Nephron progenitor cell (in vitro differentiated cells): ENCODE measurements at places on chromosomes 5 and 9.

DNA sequence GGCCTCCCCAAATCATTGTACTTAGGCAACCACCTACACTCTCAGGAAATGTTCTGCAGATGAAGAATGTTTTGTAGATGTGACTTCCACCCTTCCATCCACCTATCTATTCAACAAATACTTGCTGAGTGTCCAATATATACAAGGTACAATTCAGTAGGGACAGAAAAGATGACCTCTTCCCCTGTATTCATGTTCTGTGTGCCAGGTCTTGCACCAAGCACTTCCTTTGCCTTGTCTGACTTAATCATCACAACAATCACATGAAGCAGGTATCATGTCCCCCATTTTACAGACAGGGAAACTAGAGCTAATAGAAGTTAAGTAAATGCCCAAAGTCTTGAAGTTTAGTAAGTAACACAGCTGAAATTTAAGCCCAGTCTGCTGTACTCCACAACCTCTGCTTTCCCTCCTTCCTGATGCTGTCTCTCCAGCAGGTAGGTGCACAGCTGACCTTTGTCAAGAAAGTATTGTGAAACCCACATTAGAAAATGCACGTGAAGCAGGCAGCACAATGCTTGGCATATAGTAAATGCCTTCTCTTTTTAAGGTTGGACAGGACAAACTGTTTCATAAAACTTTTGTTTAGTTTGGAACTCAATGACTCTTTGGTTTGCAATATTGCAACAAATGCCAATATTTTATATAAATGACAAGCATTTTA, 296.5 kb downstream of the DEPDC1B start:
- DNase-seq: no peak

GRCh38 chr9:133707065-133707762, 30.9 kb downstream of the SARDH start:
- DNase-seq: peak; percentile 2

DNA sequence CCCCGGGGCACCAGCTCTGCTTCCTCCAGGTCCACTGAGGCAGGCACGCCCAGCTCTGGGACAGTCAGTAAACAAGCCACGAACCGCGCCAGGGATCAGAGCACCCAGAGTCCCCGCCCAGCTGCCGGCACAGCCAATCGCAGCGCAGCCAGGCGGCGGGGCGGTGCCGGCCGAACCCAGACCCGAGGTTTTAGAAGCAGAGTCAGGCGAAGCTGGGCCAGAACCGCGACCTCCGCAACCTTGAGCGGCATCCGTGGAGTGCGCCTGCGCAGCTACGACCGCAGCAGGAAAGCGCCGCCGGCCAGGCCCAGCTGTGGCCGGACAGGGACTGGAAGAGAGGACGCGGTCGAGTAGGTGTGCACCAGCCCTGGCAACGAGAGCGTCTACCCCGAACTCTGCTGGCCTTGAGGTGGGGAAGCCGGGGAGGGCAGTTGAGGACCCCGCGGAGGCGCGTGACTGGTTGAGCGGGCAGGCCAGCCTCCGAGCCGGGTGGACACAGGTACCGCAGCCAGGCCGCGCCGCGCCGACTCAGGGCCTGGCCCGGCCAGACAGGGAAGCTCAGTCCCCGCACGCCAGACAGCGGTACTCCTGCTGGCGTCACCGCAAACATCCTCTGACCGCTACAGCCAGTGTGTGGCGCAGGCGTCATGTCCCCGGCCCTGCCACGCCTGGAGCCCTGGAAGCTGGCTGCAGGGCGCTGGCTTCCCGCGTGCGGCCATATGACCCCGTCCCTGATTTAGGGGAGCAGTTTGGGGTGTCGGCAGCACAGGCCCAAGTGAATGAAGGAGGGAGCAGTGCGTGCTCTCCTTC, at the start of gene CTSL:
Gene CTSL (plus strand): TSS at position 220 of the 810 bp plus-strand sequence. CDS start 1,485 bp downstream, outside the sequence.
- DNase-seq: peak; percentile 86

DNA sequence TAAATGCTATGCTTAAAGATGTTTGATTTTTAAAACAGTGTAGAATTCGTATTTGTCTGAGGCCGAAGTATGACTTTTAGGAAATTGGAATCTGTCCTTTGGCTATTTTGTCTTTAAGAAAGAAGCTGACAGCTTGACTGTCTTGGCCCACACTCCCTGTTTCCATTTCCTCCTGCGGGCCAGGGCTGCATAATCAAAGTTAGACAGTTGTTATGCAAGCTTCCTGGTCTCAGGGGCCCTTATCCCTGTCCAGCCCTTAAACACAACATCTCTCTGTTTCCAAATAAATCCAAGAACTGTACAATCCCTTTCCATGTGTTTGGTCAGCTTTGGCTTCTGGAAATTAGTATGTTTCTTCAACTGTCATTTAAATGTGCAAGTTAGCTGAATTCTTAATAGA, 54.6 kb upstream of the ECM2 start:
- no peak for DNase-seq

GRCh38 chr5:118243613-118244012, 744.7 kb downstream of the DTWD2 start:
- DNase-seq: no peak

DNA sequence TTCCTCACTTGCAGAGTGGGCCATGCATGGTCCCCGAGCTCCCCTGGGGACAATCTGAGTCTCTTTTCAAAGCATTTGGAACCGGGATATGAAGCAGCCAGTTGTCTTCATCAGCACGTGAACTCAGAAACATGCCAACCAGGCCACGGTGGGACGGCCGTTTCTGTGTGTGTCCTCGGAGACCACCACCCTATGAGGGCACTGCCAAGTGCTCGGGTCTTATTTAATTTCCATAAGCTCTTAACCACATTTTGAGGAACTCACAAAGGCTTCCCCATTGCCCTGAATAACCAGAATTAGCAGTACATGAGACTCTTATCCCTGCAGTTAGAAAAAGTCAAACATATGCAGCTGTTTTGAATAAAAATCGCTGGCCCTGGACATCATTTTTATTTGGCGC, 60.1 kb downstream of the OTULIN start:
- DNase-seq: no peak

- peak; percentile 9 for DNase-seq
Observed at GRCh38 chr9:14908295-14909180, 1.7 kb downstream of the FREM1 start.

GRCh38 chr5:113062869-113063508, 86.4 kb downstream of the DCP2 start:
- no peak for DNase-seq

GRCh38 chr5:60516688-60517087, 183.3 kb downstream of the DEPDC1B start:
- no peak for DNase-seq

DNA sequence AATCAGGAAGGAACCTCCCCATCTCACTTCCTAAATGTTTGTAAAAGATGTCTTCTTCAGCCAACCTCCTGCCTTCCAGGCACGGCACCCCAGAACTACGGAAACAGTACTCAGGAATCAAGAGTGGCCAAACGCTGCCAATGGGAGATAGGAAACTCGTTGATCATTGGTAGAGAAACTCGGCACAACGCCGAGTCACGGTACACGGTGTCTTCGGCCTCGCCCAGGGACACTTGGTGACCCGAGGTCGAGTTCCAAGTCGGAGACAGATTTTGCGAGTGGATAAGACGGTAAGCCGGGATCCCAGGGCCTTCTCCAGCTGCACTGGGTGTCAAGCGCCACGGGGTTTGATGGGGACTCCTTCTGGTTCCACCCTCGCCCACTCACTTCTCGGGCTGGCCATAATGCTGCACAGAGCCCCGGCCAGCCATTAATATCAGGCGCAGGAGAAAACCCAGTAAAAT, 343 bp downstream of the KIAA0825 start:
- DNase-seq: peak; percentile 38

DNA sequence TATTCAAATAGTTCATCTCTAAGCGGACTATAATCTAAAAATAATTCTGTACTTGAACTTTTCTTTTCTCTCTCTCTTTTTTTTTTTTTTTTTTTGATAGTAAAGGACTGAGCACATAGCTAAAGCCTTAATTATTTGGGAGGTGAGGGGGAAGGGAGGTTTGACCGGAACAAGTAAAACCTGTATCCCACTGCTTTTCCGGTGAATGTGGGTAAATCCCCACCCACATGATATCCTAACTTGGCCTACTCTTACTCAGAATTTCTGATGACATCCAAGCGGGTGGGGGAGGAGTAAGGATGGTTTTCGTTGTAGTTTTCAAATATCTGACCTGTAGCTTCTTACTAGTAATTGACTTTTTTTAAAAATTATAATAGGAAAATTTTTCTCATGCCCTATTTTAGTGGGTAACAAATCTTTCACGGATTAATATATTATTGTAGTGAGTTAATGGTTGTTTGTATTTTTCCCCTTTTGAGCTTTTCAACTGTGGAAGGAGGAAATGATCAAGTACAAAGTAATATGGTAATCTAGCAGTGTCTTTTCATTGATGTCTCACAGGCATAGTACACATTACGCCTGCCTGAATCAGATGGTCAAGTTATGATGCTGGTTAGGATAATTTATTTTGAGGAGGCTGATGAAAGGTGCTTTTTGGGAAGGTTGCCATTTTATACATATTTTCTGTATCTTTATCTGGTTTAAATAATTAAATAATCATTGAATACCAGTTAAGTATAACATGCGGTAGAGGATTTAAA, 2.2 kb upstream of the ELL2 start:
- DNase-seq: no peak

DNA sequence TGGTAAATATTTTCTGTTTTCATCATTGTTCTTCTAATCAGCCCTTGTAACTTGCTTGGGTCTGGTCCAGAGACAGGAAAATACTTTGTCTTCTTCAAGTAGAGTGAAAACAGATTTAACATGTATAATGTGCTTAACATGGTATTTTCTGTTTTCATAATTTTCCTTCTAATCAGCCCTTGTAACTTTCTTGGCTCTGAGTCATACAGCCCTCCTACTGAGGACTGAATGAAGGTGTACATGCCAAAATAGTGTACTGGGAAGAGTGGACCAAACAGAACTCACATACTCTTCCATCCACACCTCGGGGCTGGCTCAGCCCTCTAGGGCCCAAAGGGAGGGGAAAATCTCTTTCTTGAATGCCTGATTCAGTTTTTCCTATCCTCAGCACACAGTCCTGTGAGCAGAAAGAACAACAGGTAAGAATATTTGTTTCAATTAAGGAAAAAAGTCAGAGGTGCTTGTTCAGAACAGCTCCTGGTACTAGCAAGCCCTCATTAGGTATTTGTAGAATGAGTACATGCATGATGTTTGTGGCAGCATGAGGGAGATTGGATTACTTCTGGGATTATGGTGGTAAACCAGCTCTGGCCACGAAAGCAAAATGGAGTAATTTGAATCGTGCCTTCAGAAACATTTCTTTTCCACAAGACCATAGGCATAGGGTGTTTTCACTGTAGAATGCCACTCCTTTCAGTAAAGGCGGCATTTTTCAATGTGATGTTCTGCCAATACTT, 24.2 kb upstream of the MACIR start:
- no peak for DNase-seq

DNA sequence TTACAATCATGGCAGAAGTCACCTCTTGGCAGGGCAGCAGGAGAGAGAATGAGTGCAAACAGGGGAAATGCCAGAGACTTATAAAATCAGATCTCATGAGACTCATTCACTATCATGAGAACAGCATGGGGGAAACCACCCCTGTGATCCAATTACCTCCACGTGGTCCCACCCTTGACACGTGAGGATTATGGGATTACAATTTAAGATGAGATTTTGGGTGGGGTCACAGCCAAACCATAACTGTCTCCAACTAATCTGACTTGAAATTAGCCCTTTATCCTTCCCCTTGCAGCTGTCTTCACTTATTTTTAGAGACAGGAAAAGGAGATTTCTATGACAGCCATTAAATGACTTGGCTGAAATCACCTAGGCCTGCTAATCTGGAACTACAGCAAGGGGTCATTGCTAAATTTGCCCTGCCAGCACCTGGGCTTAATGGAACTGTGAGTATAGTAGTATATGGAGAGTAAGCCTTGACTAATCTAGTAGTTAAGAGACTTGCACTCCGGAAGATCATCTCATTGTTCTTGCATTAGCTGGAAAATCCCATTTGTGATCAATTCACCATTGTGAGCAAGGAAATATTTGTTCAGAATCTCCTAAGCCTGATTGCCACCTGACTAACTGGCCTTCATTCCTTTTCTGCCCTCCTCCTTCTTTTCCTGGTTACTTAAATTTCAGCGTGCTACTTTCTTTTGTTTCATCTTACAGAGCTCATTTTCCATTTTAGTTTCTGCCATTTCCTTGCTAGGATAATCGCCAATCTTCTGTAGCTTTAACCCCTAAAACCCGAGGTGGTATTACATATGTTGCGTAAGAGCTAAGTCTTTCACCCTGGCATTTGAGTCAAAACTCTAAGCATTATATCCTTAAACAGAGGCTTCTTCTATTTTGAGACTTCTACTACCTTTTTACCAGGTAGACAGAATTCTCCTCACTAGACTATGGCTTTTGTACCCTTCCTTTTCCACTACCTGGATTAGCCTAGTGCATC, 65.3 kb upstream of the RUSC2 start:
- no peak for DNase-seq

- no peak for DNase-seq
Observed at GRCh38 chr5:85813146-85813545, 804.6 kb upstream of the COX7C start.

- no peak for DNase-seq
Observed at GRCh38 chr5:116559239-116559638, 15.4 kb downstream of the SEMA6A start.

GRCh38 chr9:35108946-35109575, 6.1 kb upstream of the STOML2 start:
- no peak for DNase-seq

GRCh38 chr9:100700689-100701318, 122.9 kb downstream of the CAVIN4 start:
- peak; percentile 33 for DNase-seq

- no peak for DNase-seq
Observed at GRCh38 chr9:16524823-16525222, 345.6 kb downstream of the BNC2 start.

- no peak for DNase-seq
Observed at GRCh38 chr5:175694371-175695160, 36.7 kb downstream of the HRH2 start.

- DNase-seq: no peak
Observed at GRCh38 chr5:159341906-159342310, 11.6 kb upstream of the IL12B start.

DNA sequence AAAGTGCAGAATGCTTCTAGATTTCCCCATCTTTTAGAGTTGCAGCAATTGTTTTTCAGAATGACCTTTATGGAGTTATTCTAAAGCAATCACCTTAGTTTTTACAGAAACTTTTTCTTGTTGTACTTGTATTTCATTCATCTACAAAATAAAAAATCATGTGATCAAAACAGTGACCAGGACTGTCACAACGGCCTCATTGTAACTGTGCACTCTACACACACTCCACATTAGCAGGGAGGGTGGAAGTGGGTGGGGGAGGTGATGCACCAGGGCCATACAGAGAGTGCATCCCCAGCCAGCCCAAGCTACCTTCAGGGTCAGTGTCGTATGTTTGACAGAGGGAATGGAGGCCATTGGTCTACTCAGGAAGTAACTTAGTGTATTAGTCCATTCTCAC, 26.9 kb downstream of the EGFLAM start:
- DNase-seq: no peak

DNA sequence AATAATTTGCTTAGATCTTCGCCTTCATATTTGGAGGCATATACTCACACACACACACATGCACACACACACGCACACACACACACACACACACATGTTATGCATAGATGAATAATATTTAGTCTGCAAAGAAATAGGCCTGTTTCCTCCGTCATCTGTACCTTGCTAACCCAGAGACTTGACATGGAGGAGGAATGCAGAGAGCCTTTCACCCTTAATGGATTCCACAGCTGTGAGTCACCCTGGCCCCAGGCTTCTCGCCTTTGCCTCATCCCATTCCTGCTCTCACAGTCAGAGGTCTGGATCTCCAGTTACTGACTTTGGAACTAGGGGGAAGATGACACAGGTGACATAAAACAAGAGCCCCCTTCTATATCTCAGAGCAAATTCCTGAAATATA, 29.7 kb downstream of the ZNF462 start:
- peak; percentile 25 for DNase-seq

- no peak for DNase-seq
Observed at GRCh38 chr5:72077390-72077789, 29.9 kb upstream of the MAP1B start.
